ENCODE measurements at places on chromosomes 2 and 18. TPM values are rescaled to one million over a fixed set of nuclear protein-coding genes. Genes with fewer than 3 reads are reported as not detected.

The CD8B2 gene
- not detected for total RNA-seq

The C1GALT1C1L gene
- total RNA-seq, result 0.16 TPM

DNA sequence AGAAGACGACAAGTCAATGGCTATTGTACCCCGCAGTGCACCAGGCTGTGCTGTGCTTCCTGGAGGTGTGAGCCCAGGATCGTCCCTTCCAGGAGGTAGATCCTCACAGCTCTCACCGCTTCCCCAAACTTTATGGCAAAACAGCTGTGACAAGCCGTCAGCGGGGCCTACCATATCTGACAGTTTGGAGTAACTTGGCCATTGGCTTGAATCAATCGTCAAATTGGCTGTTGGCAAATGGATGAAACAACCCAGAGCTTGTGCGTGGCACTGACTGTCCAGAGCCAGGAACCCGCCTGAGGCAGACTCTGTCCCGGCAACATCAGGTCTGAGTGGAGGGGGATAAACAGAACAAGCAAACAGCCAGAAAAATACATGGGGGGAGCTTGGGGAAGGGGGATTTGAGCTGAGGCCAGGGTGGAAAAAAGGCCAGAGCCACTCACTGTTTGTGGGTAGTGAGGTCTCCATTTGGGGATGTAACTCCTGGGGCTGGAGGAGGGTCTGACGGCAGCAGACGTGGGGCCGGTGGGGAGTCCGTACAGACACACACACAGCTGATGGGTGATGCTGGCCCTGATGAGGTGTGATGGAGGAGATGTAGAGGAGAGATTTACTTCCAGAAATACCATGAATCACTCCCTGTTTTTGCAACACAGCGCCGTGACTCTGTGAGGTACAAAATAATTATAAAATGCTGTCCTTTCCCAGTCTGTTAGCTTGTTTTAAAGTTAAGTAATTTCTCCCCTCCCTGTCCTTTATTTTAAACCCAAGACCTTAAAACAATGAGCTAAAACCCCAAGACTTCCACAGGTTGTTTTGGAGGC is 174.8 kb downstream of the TWIST2 start:
- no peak for ATAC-seq

- ATAC-seq, result no peak
Measured at GRCh38 chr2:222728621-222729020, 57.2 kb downstream of the MOGAT1 start.

GRCh38 chr2:31070339-31071125 is 67.7 kb downstream of the GALNT14 start:
- peak; percentile 70 for ATAC-seq

The MDH1B gene
- 0.76 TPM for total RNA-seq

DNA sequence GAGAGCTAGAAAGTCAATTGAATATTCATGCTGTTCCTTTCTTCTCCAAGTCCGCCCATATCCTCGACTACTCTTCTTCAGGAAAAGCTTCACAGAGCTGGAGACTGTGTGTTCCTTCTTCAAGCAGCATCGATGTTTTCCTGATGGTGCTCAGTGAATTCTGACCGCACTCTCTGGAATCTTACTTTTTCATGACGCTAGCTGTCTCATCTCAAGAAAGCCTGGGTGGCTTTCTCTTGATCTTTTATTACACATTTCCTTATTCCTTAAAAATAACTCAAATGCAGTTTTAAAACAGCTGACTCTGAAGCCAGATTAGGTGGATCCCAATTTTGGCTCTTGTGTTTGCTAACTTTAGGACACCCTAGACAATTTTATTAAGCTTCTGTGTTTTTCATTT is 1245.1 kb upstream of the LRRTM1 start:
- ATAC-seq, result no peak

DNA sequence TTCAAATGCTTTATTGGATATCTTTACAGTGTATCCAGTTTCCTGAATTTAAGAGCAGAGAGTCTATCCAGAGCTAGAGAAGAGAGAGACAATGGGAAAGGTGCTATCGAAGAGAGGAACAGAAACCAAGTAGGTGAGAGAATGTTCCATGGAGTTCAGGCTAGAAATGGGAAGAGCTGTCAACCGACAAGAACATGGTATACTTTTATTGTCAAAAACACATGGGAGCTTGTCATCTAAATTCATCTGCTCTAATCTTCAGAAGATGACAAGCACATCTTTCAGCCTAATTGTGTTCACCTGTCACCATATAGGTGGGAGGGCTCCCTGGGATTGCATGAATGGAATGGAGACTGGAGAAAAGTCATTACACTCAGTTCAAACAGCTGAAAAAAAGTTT is 690.4 kb upstream of the LRATD1 start:
- no peak for ATAC-seq

- no peak for ATAC-seq
Measured at GRCh38 chr18:33432857-33433256, 7.7 kb downstream of the CCDC178 start.

GRCh38 chr2:207283356-207283755 is 117.6 kb upstream of the KLF7 start:
- ATAC-seq, result no peak

The PPP1CB gene
- 327 TPM for total RNA-seq

The RAX gene
- total RNA-seq, result not detected

GRCh38 chr2:63463142-63463541 is 125.1 kb downstream of the WDPCP start:
- no peak for ATAC-seq

The CPLX4 gene
- not detected for total RNA-seq

- ATAC-seq, result no peak
Measured at GRCh38 chr2:190535121-190535439, 558 bp upstream of the NEMP2 start.

DNA sequence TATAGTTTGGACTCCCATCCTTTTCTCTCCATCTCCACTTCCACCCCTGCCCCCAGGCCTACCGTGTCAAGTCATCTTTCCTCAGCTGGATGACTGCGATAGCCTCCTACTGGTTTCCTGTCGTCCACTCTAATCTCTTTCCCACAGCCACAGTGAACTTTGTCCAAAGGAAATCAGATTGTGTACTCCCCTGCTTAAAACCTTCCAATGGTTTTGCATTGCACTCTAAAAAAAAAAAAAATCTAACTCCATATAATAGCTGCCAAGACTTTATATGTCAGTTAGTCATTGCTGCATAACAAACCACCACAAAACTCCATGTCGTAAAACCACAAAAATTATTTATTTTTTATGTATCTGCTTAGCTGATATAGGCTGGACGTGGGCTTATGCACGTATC is 160.2 kb upstream of the CCDC68 start:
- no peak for ATAC-seq

The RNF103 gene
- total RNA-seq, result 12.6 TPM

The PLGLB2 gene
- total RNA-seq, result 0.20 TPM

The HOXD3 gene
- total RNA-seq, result 0.52 TPM

DNA sequence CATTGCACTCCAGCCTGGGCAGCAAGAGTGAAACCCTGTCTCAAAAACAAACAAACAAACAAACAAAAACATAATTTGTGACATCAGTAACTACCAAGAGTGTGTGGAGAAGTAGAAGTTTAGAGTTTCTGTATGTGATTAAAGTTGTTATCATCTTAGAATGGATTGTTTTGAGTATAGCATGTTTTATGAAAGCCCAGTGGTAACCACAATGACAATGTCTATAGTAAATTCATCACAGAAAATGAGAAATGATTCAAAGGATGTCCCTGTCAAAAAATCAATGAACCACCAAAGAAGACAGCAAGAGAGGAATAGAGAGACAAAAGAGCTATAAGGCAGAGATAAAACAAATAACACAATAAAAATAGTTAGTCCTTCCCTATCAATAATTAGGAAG is 1299.2 kb downstream of the CNTNAP5 start:
- ATAC-seq, result no peak

DNA sequence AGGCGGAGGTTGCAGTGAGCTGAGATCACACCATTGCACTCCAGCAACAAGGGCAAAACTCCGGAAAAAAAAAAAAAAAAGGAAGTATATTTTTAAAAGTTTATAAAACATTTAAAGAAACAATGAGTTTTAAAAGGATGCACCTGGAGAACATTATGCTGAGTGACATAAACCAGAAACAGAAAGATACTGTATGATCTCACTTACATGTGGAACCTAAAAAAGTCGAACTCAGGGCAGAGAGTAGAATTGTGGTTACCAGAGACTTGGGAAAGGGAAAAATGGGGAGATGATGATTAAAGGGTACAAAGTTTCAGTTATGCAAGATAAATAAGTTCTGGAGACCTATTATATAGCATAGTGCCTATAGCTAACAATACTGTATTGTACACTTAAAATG is 52.8 kb upstream of the RTN4 start:
- ATAC-seq, result no peak

DNA sequence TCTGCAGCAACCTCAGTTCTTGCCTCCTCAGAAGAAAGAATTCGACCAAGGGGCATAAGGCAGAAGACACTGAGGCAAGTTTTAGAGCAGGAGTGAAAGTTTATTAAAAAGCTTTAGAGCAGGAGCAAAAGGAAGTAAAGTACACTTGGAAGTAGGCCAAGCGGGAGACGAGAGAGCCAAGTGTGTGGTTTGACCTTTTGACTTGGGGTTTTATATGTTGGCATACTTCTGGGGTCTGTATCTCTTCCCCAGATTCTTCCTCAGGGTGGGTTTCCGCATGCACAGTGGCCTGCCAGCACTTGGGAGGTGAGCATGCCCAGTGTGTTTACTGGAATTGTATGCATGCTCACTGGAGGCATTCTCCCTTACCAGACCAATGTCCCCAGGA is 59.3 kb upstream of the ANKRD44 start:
- no peak for ATAC-seq

- ATAC-seq, result peak; percentile 89
Measured at GRCh38 chr2:239882331-239882732, 142.8 kb downstream of the NDUFA10 start.

DNA sequence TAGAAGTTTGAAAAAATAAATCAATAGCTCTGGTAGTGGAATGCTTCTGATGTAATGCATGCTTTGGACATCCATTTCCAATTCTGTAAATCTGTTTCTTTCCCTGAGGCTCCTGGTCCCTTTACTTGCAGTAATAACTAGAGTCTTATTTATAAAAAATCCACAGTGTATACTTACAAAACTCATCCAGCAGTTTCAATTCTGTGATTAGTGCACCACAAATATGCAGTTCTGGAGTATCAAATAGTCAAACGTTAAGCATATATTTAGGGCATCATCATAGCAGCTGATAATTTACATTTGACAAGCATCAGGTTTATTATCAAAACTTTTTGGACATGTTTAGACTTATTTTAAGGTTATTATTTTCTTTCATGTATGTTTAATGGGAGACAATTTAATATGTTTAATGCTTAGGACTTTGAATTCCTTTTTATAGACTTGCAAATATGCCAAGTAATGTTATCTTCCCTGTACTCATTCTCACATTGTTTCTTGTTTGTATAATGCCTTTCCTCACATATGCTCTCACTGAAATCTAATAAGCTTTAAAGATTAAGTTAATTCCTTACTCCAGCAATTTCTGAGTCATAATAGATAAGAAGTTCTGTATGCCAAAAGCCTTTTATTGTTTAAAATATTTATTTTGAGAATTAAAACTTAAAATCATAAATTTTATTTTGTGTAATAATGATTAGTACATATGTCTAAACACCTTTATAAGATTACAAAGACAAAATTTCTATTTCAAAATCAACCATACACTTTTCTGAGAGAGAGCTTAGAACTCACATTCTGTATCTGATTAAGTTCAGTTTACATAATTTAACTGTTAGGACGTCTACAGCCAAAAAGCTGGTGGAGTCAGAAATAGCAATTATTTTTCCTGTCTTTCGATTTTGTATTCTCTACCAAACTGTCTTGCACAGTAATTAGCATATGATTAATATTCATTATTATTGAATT is 341.5 kb upstream of the TMEFF2 start:
- no peak for ATAC-seq

The RTP5 gene
- total RNA-seq, result not detected

- no peak for ATAC-seq
Measured at GRCh38 chr2:40352041-40352702, 99.7 kb downstream of the SLC8A1 start.

The ICA1L gene
- 1.5 TPM for total RNA-seq

The PPM1G gene
- total RNA-seq, result 57.3 TPM

DNA sequence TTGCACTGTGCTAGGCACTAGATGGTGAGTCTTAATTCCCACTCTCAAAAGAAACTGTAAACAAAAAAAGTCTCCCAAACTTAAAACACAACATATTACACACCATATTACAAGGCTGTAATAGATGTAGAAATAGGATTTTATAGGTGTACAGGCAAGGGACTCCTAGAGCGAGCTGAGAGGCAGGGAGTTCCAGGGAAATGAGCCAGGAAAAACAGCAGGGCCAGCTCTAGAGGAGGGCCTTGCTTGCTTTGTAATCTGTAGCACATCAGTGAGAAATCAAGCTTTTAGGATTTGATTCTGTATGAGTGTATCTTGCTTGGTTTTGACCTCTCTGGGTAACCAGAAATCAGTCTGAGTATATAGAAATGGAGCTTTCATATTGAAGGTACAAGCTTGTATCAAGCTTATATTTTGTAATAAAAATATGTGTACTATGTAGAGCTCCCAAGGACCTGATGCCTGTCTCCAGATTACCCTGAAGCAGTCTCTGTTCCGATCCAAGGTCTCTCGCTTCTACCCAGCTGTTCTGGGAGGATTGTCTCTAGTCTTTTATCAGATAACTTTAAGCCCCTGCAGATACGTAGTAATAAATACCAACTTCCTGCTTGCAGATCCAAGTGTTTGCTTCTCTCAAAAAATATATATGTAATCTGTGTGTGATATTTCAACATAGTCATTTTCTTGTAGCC is 73.0 kb downstream of the MYO1B start:
- no peak for ATAC-seq

All from esophagus mucosa (tissue), 1 donor.